Renal pelvis (tissue), 12 donors: ENCODE measurements at places on chromosomes 16 and 17. TPM values are rescaled to one million over a fixed set of nuclear protein-coding genes. Genes with fewer than 3 reads are reported as not detected.

GRCh38 chr16:74462361-74462760 is 41.1 kb upstream of the CLEC18B start:
- DNase-seq = no peak

DNA sequence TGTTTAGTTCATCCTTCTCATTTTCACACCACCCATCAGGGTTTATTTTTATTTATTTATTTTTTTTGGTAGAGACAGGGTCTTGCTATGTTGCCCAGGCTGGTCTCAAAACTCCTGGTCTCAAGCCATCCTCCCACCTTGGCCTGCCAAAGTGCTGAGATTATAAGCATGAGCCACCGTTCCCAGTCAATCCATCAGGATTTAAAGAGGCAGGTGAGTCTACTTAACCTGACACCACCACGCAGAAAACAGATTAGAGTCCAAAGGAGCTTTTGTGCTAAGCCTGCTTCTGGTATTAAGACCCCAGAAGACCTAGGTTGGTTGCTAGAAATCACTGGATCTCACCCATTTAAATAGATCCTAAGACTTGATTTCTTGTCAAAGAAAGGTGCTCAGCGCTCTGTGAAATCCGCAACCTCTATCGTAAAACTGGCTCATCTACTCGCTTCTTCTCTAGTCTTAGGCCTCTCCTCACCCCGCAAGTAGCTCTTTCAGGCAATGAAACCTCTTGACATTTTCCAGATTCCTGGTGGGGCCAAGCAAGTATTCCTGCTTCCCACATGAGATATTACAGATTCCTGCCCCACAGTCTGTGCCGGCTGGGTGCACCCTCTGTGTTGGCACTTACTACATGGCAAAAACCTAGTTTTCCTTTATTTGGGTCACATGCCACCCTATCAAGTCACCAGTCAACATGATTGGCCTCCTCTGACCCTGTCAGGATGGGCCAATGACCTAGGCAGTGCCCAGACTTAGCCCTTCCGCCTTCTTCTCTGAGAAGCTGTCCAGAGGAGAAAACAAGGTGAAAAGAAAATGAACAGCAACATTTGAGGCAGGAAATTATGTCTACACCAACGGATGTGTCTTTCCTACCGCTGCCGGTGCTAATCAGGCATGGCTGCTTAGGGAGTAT is 9.0 kb downstream of the PITPNA start:
- DNase-seq = no peak

GRCh38 chr16:81767987-81768592 is 11.0 kb upstream of the PLCG2 start:
- no peak for DNase-seq

- DNase-seq = no peak
Measured at GRCh38 chr17:9291912-9292560, 270.7 kb downstream of the NTN1 start.

- no peak for DNase-seq
Measured at GRCh38 chr17:9173386-9173983, 152.2 kb downstream of the NTN1 start.

Gene KRTAP4-4
- not detected for polyA plus RNA-seq

Gene ATP2A1
- 9.9 TPM for polyA plus RNA-seq

Gene NPTX1
- 1.4 TPM for polyA plus RNA-seq

Gene NOTUM
- polyA plus RNA-seq = 2.1 TPM
